AG08396 (cell line): ENCODE measurements at places on chromosomes 2 and 18.

GRCh38 chr2:29502460-29502911, 387.3 kb downstream of the CLIP4 start:
- no peak for DNase-seq

DNA sequence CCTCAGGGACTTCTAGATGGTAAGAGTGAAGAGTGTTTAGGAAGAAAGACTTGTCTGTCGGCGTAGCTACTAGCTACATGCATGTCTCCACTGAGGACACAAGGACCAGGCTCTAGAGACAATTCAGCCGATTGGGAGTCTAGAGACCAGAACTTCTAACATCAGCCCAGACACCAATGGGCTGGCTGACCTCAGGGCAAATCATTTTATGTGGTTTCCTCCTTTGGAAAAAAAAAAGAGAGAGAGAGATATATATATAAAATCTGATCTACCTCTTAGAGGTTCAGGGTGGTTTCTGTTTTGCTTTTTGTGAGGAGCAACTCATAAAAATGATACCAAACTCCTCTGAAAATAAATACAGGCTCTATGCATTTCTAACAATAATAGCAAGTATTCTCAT, 212.8 kb downstream of the BCL2 start:
- no peak for DNase-seq

- no peak for DNase-seq
These were observed 9.2 kb upstream of the CCDC141 start for GRCh38 chr2:179059026-179059700.

DNA sequence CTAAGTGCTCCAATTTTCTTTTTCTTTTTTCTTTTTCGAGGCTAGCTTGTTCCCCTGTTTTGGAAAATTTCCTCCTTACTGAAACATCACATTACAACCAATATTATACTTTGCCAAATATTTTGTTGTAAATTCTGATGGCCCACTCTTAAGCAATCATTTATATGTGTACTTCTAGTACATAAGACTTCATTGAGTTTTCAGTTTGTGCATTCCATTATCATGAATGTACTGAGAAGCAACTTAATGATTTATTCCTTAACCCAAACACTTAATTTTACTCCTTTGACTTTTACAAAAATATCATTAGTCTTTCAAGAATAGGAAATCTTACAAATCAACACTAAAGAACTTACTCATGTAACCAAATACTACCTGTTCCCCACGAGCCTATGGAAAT, 242.4 kb downstream of the ARHGAP15 start:
- DNase-seq: no peak

GRCh38 chr2:118202707-118203303, 114.5 kb downstream of the INSIG2 start:
- DNase-seq: peak; percentile 65

DNA sequence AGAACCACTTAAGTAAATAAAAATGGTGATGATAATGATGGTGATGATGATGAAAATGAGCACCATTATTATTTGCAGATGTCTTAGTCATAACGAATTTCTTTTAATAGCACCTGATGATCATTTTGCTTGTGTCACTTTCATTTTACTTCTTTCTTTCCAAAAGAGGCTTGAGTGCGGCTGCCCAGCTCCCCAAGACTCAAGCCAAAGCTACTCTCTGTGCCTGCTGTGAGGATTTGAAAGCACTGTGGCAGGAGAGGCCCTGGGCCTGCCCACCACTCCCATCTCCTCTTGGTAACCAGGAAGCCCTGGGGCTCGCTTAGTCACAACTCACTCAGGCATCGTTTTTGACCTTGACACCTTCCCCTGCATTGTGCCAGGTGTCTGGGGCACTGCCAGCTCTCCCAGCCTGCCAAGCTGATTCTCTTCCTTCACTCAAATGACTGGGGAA, 41.2 kb downstream of the RPL37A start:
- DNase-seq: no peak

DNA sequence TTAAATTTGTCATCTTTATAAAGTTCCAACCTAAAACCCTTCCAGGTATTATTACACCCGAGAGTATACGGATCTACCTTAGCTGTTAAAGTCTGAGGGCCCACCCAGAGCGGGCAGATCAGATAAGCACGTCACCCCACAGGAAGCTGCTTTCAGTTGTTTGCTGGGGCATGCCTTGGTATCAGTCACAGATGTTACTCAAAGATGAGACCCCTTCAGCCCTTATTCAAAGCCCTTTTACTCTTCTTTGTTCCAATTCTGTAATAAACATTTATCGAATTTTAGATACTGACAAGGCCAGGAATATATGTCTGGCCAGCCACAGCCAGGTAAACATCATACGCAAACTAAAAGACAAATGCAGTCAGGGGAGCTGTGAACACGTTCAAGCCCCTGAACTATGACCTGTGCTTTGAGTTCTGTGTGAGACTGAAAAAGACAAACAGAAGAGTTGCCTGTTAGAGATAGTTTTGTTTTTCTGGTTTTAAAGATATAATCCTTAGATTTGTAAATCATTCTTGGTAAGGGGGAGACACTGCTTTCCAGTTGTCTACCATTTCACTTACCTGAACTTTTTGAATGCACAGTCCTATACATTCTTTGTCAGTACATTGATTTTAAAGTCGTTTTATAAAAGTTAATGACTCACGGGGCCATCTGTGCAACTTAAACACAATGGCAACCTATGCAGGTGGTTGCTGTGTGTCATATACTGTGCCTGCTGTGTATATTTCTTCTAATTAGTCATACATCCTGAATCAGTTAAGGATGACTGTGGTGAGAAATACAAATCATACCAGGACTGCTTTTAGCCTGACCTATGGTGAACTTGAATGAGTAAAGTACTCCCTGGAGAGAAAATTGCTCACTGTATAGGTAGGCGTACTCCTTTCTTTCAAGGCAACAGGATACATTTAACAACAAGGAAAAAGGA, 100.5 kb upstream of the ITPRID2 start:
- DNase-seq: peak; percentile 60

DNA sequence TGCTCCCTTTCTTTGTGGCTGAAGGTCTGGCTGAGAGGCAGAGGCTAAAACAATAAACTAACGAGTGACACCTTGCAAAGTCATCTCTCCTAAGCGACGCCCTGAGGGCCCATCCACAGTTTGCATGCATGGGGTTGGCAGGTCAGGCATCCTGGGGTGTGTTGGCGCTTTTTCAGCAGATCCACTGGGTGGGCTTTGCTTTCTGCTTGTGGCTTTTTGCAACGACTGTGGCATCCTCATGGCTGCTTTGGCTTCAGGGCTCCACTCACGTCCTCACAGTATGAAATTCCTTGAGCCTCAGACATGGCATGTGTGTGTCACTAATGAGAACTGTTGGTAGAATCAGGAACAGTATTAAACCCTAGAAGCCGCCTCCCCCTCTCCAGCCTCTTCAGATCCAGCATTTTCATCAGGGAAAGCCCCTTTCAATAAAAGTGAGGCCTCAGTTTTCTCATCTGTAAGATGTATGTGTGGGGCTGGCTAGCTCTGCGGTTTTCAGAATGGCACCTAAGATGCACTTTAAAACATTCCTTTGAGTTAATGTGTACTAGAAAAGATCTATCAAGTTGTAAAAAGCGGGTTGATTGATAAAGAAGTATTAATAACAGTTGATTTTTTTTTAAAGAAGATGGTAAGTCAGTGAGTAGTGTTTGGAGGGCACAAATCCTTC, 72.5 kb downstream of the SH3BP4 start:
- peak; percentile 29 for DNase-seq

DNA sequence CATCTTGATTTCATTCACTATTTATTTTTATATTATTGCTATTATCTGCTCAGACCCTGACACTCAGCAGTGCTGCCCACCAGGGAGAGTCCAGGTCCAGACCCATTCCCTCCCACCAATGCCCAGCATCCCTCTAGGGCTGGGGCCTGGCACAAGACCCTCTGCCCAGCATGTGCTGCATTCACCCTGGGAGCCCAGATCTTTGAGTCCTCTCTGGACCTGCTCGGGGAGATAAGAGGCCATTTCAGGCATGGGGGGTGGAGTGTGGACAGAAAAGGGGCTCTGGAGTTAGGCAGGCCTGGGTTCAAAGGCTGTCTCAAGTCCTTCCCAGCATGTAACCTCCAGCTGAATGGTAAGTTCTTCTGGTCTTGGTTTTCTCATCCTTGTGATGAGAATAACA, 209.6 kb downstream of the CYP26B1 start:
- DNase-seq: no peak

- DNase-seq: no peak
These were observed 63.0 kb upstream of the DSC1 start for GRCh38 chr18:31225668-31226067.

DNA sequence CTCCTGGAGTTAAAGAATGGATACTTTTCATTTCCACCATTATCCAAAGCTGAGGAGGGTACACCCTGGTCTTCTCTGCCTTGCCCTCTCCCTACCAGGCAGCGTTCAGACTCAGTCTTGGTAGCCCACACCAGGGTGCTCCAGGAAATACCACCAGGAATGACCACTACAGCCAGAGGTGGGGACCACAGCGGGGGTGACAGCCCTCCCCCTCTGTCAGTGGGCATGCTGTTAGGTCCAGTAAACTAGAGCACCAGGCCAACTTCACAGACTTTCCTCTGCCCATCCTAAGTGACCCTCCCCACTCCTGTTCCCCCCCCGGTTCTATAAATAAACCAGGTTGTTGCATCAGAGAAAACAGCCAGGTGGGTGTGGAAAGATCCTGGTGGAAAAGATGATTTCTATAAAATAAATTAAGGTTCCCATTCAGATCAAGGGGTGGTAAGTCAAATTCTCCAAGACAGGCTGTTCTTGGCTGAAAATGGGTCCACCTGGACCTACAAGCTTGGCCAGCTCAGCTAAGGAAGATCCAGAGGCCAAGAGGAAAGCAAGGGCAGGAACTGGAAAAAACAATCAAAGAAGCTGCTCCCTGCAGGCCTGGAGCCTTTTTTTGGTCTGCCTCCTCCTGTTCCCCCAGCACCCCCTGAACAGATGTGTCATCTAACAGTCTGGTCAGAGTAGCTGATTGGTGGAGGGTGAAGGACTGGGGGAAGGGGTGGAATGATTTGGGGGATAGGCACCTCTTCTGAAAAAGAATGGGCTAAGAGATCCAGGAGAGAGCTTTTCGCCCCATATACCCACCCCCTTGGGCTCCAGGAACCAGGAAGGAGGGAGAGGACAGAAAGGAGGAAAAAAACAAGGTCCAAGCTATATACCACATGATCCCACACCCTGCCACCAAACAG, 2.3 kb downstream of the RAB11FIP5 start:
- DNase-seq: peak; percentile 66

GRCh38 chr2:94977826-94978225, 47.7 kb upstream of the MAL start:
- no peak for DNase-seq
